ENCODE measurements at places on chromosomes 12 and 14. TPM values are rescaled to one million over a fixed set of nuclear protein-coding genes. Genes with fewer than 3 reads are reported as not detected.

DNA sequence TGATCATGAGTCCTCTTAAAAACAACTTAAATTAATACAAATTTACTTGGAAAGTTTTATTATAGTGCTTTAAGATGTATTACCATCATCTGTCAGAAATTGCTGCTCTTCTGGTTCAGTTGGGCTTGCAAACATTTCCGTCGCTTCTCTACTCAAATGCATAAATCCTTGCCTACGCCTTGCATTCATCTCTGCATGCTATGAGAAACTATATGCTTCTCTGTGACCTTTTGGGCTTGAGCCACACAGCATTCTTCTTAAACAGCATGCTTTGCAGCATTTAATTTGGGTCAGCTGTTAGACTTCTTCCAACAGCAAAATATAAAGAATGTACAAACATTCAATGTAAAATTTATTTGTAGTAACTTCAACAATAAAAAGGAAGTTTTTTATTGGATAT, 305.7 kb upstream of the FLRT2 start:
- DNase-seq = no peak

Gene TRPV4
- polyA plus RNA-seq = 0.19 TPM

DNA sequence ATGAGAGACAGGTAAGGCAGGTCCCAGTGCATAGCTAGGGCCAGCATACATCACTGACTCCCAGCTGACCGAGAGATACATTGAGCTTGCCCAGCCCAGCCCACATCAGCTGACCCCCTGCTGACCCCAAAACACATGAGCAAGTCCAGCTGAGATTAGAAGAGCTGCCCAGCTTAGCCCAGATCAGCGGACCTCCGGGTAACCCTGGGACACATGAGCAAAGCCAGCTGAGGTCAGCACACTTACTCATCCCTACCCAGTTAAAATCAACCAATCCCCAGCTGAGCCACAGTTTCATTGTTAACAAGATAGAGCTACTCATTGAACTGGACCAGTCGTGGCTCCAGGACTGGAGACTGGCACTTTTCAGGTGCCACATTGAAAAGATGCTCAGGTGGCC, 21.8 kb upstream of the FBXO34 start:
- DNase-seq = no peak

GRCh38 chr14:83830316-83830715, 1699.6 kb upstream of the FLRT2 start:
- no peak for DNase-seq

Gene CLEC4D
- polyA plus RNA-seq = not detected

GRCh38 chr12:130948751-130949150, 5.0 kb upstream of the ADGRD1 start:
- DNase-seq = no peak

DNA sequence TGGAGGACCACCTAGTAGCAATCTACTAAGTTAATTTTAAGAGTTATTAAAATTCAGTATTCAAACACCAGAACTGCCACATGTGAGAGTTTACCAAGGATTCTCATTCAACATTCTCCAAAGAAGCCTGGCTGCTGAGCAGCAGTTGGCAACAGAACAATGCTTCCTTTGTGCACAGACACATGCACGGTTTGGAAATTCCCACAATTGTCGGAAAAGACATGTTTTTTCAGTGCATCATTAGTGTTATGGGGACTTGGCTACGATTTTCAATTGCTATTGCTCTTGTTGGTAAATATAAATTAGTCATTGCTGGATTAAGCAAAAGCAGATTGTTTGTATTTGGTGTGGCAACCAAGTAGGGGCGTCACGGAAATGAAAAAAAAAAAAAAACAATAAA, 22.2 kb downstream of the ST8SIA1 start:
- peak; percentile 70 for DNase-seq

- no peak for DNase-seq
These were observed 81.1 kb downstream of the ESRRB start for GRCh38 chr14:76456891-76457586.

DNA sequence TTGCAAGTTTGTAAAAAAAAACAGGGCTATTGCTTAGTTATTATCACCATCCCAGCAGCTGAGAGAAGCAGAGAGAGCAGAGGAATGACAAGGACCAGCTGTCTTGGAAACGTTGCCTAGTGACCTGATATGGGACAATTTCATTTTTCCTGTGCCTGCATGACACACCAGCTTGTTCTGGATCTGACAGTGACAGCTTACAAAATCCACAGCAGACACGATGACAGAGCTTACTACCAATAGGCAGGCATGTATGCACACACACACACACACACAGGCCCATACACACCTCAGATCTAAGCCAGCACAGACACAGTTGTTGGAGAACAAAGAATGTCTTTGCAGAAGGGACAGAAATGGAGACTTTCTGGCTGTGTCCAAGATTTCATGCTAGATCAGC, 25.4 kb downstream of the HSPB8 start:
- DNase-seq = peak; percentile 74

Gene LRP6
- polyA plus RNA-seq = 3.7 TPM

Gene FANCM
- polyA plus RNA-seq = 2.9 TPM

Gene MGST1
- 21.7 TPM for polyA plus RNA-seq

Gene ARL6IP4
- polyA plus RNA-seq = 325 TPM

DNA sequence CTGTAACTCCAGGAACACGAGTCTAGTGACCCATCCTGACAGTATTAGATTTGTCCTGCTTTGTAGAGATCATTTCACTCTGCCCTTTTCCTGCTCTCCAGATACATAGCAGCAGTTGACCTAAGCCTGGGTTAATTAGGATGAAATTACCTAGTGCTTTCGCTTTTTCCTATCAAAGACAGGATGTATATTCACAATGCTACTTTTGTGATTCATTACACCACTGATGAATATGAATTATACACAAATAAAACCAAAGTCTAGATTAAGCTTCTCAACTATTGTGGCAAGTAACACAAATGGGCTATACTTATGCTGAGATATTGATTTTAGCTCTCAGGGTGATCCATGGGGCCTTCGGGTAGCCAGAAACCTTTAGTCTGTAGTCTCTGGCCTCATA, 17.9 kb downstream of the CERS5 start:
- DNase-seq = no peak

Gene CLEC9A
- 0.04 TPM for polyA plus RNA-seq

DNA sequence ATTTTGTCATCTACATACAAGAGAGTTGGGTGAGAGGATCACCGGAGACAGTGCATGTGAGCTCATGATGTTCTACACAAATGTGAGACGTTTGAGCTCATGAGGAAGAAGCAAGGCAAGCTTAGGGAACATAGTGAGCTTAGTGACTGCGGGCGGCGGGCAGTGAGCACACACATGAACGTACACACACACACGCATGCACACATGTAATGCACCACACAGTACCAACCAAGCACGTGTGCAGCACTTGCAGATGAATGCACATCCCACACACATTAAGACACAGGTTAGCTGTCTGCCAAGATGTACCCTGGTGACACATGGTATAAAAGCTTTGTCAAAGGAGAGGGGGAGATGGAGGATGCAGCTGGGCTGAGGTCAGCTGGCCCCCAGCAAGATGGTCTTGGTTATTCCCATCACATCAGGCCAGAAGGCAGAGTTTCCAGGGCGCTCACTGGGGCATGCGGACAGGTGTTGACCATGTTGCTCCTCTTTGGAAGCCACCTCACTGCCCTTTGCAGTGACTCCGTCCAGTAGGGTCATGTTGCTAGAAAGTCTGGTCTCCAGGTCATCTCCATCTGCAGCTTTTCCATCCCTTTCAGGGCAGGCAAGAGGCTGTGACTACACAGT, 8.7 kb upstream of the CACNA2D4 start:
- no peak for DNase-seq
